Fibroblast of the aortic adventitia (primary cell): ENCODE measurements at places on chromosomes 12 and 14.

- no peak for DNase-seq
Observed at GRCh38 chr14:50353126-50353525, 41.0 kb downstream of the DMAC2L start.

- no peak for DNase-seq
Observed at GRCh38 chr14:74531006-74531405, 37.4 kb downstream of the ISCA2 start.

- no peak for DNase-seq
Observed at GRCh38 chr12:72605975-72606374, 333.8 kb downstream of the TRHDE start.

DNA sequence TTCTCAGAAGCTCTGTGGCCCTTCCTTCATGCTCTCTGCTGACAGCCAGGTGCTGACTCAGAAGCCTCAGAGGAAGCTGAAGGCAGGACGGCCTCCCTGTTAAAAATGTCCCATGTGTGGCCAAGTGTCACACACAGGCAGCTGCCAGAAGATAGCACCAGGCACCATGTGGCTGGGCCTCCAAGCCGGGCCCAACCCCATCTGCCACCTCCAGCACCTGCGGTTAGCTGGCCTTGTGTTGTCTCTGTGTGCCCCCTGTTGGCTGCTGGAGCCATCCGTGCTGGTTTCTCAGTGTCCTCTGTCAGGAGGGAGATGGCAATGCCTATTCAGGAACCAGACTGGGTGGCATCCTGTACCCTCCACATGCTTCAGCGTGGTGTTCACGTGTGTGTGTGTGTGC lies 63.2 kb downstream of the TSPAN11 start:
- DNase-seq = no peak

- DNase-seq = no peak
Observed at GRCh38 chr14:97039717-97040363, 242.7 kb downstream of the VRK1 start.

DNA sequence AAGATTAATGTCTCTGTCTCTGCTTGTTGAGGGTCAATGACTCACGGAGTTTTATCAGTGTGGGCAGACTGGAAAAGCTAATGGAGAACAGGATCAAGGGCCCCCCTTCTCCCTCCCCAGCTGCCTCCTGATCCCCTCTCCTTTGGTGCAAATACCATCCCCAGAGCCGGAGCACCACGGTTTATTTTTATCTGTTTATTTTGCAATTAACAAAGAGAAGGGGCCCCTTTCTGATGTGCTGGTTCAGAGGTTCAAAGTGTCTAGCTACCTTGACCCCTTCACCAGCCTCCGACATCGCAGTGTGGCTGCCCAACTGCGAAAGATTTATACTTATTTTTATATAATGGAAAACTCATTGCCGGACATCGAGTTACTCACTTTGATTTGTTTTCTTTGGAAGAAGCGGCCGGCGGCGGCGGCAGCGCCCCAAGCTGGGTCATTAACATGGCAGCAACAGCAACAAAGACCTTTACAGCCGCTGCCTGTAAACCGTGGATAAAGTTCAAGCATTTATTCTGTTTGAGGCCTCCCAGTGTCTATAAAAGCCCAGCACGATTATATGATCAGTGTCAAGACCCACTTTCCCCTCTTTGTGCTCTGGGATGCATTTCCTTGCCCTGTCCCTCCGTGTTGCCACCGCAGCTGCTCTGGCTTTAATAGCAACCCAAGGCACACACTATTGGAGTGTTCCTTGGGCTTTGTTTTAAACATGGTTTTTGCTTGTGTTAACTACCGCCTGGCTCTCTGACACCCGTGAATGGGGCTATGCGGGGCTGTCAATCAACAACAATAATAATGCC lies 47.4 kb upstream of the PARP11 start:
- peak; percentile 4 for DNase-seq

DNA sequence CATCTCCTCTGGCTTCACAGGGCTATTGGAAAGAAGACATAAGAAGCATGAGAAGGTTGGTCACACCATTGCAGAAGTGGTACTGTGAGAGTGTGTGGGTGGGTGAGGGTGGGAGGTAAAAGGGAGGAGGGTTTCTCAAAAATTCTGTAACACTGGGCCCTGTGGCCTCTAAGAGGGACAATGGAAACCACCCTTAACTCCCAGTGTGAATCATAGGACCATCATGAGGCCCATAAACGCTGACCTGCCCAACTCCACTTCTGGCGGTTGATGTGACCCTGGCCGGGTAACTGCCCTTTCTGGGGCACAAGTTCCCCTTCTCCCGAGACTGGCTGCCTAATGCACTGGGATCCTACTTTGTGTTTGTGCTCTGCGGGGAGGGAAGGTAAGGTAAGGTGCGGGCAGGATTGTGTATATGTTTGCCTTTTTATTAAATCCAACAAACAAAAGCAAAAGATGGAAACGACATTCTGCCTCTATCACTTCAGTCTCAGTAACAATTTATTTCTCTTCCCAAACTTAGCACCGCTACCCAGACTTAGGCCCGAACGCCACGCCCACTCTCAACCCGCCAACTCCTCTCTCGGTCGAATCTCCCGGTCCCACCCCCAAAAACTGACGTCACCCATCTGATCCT lies 551 bp downstream of the METTL1 start:
- peak; percentile 91 for DNase-seq

DNA sequence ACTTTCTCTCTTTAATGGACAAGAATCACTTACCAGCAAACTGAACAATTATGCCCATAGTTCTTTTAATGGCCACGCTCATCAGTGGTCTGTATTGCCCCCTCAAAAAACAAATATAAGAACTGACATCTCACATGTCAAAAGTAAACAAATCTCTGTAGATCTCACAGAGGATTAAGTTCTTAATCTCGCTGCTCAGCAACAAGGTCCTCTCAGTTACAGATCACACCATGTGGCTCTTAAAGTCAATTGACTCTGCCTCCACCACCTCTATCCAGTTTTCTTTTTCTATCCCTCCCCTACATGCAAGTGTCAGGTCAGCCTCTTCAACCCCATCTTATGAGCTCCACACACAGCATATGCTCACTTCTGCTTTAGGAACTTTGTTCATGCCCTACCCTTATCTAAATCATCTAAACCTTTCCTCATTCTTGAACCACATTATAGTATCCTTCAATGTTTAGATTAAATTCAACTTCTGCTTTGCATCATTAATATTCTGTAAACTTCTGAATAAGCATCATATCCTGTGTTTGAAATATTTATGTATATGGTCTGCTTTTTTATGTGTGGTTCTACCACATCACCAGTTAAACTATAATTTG lies 7.2 kb downstream of the ADAM20 start:
- no peak for DNase-seq

GRCh38 chr14:92877757-92878431 lies 45.1 kb upstream of the CHGA start:
- peak; percentile 23 for DNase-seq

- DNase-seq = no peak
Observed at GRCh38 chr12:126355346-126355745, 1290.1 kb downstream of the AACS start.

GRCh38 chr14:101234999-101235334 lies 326.3 kb upstream of the DIO3 start:
- DNase-seq = peak; percentile 2

GRCh38 chr14:50357124-50357523 lies 39.6 kb downstream of the CDKL1 start:
- DNase-seq = no peak

GRCh38 chr12:58285551-58285950 lies 344.2 kb downstream of the ATP23 start:
- no peak for DNase-seq

- no peak for DNase-seq
Observed at GRCh38 chr12:68497107-68497506, 113.6 kb upstream of the RAP1B start.

GRCh38 chr12:3145546-3146310 lies 68.5 kb downstream of the TSPAN9 start:
- DNase-seq = no peak

DNA sequence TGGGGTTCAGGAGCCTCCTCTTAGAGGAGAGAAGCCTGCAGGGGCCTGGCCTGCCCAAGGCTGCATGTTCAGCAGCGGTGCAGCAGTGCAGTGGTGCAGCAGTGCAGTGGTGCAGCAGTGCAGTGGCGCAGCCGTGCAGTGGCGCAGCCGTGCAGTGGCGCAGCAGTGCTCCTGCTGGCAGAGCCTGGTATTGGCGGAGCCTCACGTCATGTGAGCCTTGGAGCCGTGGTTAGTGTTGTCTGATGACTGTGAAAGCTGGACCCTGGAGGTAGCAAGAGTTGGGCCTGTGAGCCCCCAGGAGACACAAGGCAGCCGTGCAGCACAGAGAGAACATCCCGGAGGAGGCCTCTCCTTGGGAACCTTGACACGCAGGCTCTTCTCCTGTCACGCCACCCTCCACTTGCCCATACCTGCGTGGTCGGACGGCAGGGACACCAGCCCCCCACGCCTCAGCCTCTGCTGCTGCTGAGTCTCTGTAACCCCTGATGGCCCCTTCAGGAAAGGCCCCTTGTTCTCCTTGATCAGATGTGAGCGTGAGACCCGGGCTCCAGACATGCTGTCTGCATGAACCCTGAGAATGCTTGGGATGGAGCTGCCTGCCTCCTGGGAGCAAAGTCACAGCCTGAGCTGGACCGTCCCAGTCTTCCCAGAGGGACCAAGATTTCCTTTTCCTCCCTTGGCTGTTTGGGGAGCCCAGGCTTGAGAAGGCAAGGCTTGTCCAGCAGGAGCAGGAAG lies 193.7 kb downstream of the KIF26A start:
- no peak for DNase-seq

DNA sequence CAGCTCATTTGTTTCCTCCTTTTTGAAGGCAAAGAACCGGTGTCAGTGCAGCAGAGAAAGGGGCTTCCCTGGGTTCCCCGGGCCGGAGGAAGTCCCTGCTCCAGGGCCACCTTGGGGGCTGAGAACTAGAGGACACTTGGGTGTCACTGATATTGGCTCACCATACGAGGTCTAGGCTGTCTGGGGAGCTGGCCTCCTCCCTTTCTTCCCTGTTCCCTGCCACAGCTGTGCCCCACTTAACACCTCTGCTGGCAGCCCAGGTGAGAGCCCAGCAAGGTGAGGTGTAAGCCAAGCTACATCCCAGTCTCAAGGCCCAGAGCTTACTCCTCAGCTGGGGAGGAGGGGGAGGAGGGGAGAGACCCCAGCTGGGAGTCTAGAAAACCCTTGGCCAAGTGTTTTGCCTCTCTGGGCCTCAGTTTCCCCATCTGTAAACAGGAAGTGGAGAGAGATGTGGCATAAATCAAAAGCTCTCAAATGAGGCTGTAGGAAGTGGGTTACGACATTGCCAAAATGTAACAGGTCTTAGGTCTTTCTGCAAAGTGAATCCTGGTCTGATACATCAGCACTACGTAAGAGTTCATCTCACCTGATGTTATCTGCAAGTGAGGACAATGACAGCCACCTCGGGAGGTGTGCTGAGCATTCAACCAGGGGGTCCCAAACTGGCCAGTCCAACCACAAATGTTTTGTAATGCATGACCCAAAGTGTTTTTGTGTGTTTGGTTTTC lies 25.5 kb downstream of the RASAL1 start:
- no peak for DNase-seq

DNA sequence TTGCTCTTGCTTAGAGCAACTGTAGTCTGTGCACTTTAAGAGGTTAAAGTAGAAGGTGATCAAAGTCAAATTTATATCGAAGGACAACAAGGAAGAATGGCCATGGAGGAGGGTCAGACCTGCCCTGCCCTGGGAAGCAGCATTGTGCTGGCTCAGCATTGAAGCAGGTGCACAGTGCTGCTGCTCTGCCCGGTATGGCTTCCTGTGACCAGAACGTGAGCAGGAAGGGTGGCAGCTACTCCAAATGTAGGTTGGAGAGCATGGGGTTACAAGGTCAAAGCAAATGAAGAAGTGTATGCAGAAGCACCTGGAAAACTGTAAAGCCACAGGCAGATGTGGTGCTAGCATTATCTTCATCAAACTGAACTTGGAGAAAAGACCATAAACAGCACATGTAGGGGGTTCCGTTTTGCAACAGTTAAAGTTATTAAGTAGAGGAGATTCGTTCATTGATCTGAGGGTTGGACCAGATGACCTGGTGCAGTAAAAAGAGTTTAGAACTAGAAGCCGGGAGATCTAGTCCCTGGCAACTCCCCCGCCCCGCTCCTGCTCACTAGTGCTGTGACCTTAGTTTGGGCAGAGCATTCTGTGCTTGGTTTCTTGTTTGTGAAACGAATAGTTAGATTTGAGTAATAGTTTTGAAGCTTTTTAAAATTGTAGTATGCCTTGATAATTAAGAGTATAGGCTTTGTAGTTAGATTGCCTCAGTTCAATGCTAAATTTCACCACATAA lies 84.2 kb downstream of the SCN8A start:
- DNase-seq = no peak

DNA sequence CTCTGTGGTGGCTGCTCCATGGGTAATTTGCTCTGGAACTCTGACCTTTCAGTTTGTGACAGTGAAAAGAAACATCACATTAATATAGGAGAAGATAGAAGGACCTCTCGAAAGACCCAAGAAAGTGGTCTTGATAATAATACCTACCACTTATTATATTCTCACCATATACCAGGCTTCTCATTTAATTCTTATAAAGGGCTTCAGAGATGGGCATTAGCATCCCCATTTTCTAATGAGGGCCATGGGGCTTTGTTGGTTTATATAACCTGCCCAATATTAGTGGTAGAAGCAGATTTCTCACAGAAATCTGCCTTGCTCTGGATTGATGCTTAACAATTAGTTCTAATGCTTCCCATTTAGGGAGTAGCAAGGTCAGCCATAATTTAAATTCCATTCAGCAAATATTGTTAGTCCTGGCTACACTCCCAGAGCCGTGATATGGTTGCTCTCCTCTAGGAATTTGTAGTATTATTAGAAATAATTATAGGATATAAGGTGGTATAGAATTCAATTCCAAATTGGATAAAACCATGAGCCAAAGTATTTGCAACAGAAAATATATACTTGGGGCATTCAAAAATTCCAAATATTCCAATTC lies 7.4 kb upstream of the AMIGO2 start:
- peak; percentile 72 for DNase-seq

- peak; percentile 60 for DNase-seq
Observed at GRCh38 chr12:47085815-47086252, 6.1 kb upstream of the AMIGO2 start.

GRCh38 chr12:18139989-18140596 lies 50.1 kb upstream of the RERGL start:
- peak; percentile 73 for DNase-seq
